Right hindlimb (tissue), 1 donor: ENCODE measurements at places on chromosomes 11 and 22.

DNA sequence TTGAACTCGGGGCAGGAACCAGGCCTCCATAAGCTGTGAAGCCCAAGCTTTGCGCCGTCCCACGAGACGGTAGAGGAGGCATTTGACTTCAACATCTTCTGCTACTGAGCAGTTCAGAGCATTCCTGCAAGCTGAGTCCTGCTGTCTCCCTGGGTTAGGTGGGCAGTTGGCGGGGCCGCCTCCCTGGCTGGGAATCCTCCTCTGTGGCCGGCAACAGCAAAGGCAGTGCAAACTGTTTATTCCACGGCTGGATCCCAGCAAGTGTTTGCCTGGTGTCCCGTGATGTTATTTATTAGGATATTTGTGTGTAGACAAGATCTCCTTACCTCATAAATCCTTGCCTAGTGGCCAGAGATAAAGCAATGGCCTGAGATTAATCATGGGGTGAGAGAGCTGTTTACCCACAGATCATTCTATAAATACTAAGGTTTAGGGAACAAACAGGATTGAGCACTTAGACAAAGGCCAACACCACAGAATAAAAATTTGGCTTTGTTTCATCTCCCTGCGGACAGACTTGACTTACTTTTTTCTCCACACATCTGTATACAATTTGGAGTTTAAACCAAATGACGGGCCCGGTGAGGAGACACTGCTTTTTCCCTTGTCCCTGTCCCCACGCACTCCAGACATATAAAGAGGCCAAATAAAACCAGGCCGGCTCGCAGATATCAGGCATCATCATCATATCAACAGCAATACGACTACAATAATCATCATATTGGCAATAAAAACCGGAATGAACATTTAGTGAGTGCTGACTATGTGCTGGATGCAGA lies 63.4 kb downstream of the NAT10 start:
- no peak for DNase-seq

DNA sequence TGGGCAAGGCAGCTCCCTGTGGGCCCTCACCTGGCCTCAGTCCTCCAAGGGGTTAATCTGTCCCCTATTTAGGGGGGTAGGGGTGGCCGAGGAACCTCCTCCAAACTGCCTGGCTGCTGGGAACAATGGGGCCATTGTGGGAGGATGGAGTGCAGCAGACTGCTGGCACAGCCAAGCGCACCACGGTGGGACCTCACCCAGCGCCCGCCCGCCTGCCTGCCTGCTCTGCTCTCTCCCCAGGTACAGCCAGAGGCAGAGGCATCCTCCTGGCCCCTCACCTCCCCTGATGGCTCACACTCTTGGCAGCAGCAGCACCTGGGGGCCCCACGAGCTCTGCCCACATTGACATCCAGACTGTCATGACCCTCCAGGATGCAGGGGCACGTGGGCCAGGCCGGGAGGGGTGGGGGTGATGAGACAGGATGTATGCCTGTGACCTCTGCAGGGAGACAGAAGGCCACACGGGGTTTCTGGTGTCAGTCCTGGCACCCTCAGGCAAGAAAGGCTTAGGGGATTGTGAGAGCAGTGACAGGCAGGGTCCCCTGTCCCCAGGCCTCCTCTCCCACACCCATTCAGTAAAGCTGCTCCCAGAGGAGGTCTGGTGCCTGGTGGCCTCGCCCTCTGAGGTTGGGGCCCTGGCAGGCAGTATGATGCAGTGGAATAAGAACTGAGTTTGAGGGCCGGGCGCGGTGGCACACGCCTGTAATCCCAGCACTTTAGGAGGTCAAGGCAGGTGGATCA lies 11.4 kb downstream of the BCL9L start:
- no peak for DNase-seq

GRCh38 chr11:1532014-1532586 lies 40.0 kb downstream of the DUSP8 start:
- peak; percentile 78 for DNase-seq

DNA sequence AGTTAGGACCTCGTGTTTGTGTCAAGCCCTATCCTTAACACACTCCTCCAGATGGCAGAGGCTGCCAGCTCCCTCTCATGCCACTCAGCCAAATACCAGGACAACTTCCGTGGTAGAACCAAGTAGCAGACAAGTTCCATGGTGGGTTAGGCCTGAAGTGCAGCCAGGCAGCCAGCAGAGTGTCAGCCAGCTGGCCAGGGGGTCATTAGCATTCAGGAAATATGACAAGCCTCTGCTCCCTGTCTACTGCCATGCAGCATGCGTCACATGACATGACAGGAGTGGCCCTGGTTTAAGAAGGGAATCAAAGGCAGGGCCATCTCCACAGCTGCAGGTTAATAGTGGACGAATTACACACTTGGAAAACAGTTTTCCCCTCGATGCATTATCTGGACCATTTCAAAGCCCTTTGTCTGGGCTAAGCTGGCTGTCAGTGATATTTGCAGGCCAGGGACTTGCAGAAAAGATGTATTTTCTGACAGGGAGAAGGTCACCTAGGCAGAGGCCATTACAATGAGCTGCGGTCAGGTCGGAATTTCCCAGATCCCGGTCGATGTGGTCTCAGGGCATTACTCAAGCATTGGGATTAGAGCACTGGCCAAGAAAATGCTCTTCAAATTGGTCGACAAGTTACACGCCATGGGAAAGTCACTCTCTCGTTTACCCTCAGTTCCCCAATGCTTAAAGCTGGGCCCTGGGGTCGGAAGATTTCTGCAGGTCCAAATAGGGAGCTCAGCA lies 461.7 kb upstream of the CADM1 start:
- DNase-seq, result peak; percentile 45

- DNase-seq, result no peak
Measured at GRCh38 chr11:10590218-10590915, 21.9 kb upstream of the LYVE1 start.

DNA sequence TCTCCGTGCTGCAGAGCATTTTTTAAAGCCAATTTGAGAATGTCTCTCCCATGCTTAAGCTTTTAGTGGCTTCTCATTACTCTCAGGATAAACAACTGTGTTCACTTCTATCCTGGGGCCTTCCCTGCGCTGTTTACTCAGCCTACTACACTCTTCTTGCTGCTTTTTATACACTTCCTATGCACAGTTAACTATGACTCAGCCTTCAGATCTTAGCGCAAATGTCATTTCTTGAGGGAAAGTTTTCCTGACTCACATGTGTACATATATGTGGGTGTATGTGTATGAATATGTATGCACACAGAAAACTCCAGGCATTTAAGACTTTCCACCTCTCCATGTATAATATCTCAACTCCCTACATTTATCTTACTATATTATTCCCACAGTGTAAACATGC lies 9.8 kb downstream of the THAP12 start:
- DNase-seq, result no peak

GRCh38 chr11:44774108-44774507 lies 47.3 kb downstream of the TSPAN18 start:
- peak; percentile 45 for DNase-seq

- DNase-seq, result no peak
Measured at GRCh38 chr11:43577566-43578264, 102.8 kb upstream of the HSD17B12 start.

DNA sequence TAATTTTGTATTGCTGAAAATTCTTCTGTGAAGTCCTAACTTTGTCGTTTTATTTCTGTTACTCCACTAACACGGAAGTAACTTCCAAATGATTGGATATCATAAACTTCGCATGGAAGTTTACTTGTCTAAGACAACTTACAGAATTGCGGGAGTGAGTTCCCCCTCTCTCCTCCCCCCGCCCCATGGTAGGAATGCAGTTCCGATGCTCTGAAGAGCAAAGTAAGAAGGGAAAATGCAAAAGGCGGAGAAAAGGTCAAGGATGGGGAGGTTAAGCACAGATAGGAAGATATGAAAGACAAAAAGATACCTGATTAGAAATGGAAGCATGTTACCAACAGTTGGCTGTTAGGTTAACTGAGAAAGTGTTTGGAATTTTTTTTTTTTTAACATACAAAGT lies 1.3 kb downstream of the EIF3M start:
- no peak for DNase-seq

GRCh38 chr11:66070604-66071380 lies 720 bp downstream of the PACS1 start:
- DNase-seq, result peak; percentile 63

DNA sequence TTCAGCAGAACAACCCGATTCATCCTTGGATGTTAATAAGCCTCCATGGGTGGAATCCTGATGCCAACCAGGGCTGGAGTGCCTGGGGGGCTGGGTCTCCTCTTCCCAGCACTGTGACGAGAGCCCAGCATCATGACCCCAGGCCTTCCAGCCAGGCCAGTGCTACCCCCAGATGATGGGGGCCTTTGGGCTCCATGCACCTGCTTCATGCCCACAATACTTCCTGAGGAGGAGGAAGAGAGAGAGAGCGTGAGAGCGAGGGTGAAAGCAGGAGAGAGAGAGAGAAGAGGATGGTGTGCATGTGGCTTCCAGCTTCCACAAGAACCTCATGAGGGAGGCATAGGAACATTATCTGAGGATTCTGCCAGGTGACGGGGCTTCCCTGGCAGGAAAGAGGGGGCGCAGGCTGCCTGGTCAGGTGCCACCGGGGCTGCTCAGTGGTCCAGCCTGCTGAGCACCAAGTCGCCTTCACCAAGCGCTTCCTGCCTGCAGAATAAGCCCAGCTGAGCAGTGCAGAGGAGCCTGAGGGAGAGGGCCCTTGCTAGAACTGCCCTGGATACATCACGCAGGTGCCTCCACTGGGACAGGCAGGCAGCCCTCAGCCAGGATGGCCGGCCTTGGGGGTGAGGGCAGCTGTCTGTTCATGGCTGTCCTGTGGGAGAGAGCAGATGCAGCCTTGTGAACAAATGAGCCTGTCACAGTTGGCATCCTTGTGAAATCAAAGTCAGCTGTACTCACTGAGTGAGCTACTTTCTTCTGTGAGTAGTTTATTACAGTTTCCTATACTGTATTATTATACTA lies 243.3 kb upstream of the B3GAT1 start:
- peak; percentile 61 for DNase-seq

DNA sequence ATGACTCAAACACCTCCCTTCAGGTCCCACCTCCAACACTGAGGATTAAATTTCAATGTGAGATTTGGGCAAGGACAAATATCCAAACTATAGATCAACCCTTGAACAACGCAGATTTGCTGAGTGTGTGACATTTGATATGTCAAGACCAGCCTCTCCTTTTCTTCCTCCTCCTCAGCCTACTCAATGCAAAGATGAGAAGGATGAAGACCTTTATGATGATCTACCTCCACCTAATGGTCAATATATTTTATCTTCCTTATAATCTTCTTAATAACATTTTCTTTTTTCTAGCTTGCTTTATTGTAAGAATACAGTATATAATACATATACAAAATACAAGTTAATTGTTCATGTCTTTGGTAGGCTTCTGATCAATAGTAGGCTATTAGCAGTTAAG lies 67.5 kb upstream of the MPPED2 start:
- DNase-seq, result no peak

DNA sequence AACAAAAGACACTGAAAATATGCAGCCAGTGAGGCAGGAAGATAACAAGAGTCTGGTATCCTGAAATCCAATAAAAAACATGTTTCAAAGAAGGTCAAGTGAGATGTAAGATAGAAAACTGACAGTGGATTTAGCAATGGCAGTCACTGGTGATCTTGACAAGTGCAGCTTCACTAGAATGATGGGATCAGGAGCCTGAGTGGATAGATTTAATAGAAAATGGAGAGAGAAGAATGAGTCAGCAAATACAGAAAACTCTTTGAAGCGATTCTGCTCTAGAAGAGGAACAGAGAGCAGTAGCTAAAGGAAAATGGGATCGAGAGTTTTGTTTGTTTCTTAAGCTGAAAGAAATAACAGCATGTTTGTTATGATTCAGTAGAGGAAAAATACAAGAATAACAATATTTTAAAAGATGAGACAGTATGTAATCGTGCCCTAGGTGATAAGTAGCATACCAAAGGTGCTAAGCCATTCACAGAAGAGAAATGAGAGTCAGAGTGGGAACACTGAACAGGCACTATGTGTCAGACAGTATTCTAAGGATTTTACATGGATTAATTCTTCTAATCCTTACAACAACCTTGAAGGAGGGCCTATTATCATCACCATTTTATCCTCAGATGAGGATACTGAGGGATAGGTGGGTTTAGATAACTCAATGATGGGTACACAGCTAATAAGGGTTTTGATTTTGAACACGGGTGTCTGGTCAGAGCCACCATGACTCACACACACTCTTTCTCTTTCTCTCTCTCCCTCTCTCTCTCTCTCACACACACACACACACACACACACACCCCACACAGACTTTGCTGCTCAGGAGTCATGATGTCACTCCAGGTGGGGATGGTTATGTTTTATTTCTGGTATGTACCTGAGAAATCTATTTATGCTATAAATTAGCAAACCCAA lies 36.3 kb downstream of the MRE11 start:
- no peak for DNase-seq

GRCh38 chr11:64060861-64061444 lies 25.2 kb downstream of the FLRT1 start:
- no peak for DNase-seq

GRCh38 chr11:69664901-69665300 lies 10.3 kb downstream of the LTO1 start:
- no peak for DNase-seq

DNA sequence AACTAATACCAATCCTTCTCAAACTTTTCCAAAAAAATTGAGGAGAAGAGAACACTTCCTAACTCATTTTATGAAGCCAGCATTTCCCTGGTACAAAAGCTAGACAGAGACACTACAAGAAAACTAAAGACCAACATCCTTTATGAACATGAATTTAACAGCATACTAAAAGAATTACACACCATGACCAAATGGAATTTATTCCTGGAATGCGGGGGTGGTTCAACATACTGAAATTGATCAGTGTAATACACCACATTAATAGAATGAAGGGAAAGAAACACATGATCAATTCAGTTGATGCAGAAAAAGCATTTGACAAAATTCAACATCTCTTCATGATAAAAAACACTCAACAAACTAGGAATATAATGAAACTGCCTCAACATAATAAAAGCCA lies 148.1 kb downstream of the WNT7B start:
- no peak for DNase-seq

DNA sequence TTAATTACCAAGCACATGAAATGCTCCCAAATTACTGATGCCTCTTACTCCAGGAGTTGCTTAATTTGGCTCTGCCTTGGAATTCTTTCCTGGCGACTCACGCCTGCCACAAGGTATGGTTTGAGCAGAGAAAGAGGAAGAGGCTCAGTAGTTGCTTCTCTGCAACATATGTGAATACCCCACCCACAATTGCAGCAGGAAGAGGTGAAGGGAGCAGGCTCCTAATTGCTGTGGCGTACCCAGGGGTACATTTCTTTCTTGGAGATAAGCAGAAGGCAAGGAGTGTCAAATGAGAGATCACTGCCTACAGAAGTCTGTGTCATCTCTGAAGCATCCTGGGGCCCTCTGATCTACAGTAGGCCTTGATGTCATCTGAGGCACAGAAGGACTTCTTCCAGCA lies 10.6 kb upstream of the NNMT start:
- DNase-seq, result no peak
